ENCODE measurements at places on chromosomes 7 and 10.
A peak's percentile ranks its signal among the peaks of the same experiment; 100 is the strongest.

GRCh38 chr7:142158736-142159496 is 47.4 kb downstream of the MGAM2 start:
- DNase-seq: no peak

GRCh38 chr10:33211106-33211878 is 123.2 kb downstream of the NRP1 start:
- DNase-seq: peak; percentile 70

- no peak for DNase-seq
Measured at GRCh38 chr7:91240376-91240941, 23.8 kb upstream of the FZD1 start.

DNA sequence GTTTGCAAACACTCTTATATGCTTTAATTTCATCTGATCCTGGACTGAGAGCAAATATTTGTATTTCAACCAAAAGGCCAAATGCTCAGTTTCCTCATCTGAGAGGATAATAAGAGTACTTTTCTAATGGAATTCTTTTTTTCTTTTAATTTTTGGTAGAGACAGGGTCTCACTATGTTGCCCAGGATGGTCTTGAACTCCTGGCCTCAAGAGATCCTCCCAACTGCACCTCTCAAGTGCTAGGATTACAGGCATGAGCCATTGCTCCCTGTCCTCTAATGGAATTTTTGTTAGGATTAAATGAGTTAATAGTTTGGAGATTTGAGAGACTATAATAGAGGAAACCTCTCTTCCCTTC is 68.4 kb upstream of the KMT2E start:
- DNase-seq: no peak

- DNase-seq: no peak
Measured at GRCh38 chr7:34190299-34190698, 285.0 kb downstream of the BMPER start.

DNA sequence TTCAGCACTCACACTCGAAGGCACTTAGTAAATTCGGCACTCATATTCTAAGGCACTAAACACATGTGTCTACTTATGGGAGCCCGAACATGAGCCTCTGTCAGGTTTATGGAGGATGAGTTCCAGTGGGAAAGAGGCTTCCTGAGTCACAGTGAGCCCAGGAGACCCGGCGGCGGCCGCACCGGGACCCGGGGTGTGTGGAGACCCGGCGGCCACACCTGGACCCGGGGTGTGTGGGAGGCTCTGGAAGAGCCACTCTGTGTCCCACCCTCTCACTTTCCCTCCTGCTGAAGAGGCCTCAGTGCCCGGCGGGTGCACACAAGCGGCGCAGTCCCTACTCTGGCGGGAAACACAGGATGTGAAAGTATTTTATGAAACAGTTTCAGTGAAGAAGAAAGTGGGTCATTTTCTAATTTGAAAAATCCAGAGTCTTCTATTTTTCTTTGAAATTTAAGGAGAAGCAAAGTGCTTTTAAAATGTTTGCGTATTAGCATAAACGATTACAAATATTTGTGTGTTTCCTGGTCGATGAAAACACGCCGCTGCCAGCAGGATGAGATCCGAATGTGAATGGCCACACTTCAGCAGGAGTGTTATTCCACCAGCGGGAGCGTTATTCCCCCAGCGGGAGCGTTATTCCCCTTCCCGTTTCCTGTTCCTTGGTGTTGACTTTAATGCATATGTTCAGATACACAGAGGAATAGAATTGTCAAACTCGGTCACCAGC is 625.1 kb downstream of the DNAJB6 start:
- DNase-seq: no peak

GRCh38 chr10:26085549-26085948 is 131.0 kb upstream of the GAD2 start:
- no peak for DNase-seq

- no peak for DNase-seq
Measured at GRCh38 chr10:111747751-111748150, 435.8 kb downstream of the GPAM start.

All from AG04450 (cell line).